ENCODE measurements at places on chromosomes 12 and 14.

DNA sequence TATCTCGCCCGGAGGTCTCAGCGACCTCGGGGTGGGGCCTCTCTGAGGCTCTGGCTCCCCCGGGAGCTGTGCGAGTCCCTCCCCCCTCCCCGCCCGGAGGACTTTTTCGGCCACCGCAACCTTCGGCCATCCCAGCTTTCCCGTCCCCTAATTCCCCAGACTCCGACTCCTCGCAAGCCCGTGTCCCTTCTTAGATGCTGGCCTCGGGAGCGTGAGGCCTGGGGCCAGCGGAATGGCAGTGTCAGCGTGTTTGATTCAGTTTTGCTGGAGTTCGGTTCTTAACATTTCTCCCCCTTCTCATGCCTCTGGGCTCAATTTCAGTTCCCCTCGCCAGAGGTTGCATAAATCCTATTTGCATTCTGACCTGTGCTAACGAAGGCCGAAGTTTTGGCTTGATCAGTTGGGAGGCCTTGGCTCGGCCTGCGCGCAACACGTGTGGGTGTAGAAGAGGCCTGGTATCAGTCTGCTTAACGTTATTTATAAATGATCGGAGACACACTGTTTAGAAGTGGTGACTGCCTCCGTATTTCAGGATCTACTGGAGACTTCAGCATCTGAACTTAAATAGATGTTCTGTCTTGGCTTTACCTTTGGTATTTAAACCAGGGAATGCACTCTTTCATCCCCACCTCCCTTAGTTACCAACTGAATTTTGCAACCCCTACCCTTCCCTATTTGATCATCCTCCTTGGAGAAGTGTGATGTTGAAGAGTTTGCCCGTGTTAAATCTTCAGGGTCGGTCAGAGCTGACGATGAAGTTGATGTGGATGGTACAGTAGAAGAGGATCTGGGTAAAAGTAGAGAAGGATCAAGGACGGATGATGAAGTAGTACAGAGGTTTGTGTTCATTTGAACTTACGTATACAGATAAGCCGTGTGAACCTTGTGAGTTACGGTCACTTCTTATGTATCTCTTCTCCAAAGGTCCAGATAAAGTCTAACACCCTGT is 851 bp downstream of the HSP90B1 start:
- DNase-seq = peak; percentile 25

DNA sequence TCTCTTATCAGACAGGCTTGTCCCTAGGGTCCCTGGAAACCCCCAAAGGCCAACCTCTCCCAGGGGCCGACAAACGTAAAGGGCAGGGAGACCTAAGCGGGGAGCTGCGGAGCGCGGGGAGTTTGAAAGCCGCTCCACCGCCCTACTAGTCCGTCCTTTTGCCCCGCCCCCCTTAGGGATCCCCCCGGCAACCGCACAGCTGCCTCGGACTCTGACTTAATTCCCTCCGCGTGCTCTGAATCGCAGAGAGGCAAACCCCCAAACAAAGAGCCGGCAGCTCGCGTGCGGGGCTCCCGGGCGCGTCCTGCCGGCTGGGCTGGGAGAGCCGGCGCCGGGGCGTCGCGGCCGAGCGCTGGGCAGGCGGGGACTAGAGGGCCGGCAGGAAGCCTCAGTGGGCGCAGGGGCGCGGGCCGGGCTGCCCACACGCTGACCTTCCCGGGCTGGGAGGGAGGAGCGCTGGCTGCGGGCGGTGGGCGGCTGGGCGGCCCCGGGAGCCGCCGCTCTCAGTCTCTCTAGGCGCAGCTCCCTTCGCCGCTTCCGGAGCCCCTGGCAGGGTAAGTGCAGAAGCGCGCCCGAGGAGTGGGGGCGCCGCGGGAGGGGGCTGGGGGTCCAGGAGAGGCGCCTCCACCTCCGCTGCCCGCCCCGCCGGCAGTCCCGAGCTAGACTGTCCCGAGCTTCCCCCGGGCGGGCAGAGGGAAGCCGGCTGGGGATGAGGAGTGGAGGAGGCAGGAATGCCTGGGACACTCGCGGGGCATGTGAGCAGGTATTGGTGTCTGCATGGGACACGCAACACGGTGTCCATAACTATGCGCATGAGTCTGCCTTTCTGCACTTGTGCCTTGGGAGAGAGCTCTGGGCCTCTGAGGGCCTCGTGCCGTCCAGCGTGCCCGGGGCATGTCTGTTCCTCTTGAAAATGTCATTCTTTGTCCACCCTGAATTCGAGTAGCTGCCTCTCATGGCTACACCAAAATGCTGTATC is at the start of gene TSPAN11:
TSPAN11 (plus strand) TSS at position 506 of the 979 bp plus-strand sequence. CDS start 27,244 bp downstream, outside the sequence.
- no peak for DNase-seq

- DNase-seq = no peak
Measured at GRCh38 chr12:28568704-28569103, 378.4 kb downstream of the CCDC91 start.

DNA sequence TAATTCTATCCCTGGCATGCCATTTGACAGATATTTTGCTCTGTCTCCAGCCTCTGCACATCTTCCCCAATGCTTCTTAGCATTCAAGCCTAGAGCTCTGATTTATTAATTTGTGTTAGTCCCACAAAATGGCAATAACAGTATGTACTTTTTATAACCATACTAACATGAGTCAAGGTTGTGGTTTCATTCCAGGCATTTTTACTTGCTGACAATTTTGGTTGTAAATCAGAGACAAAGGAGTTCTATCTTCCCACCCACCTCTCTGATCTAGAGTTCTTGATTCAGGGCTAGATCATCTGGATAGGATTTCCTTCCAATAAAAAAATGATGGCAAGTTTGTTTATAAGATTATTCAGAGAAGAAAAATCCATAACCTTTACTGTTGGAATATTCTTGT is 18.5 kb upstream of the CISTR start:
- no peak for DNase-seq

GRCh38 chr12:52149182-52149641 is 42.6 kb downstream of the KRT80 start:
- no peak for DNase-seq

GRCh38 chr12:104006929-104007328 is 41.3 kb downstream of the TDG start:
- DNase-seq = no peak

GRCh38 chr14:103562179-103562428 is 353 bp downstream of the BAG5 start:
- no peak for DNase-seq

- DNase-seq = no peak
Measured at GRCh38 chr14:59474172-59474571, 9.0 kb upstream of the GPR135 start.

- no peak for DNase-seq
Measured at GRCh38 chr14:102927346-102927877, 4.9 kb downstream of the AMN start.

GRCh38 chr12:14216405-14217294 is 148.8 kb upstream of the ATF7IP start:
- DNase-seq = no peak

GRCh38 chr14:71271166-71271945 is 364.1 kb downstream of the PCNX1 start:
- DNase-seq = no peak

- no peak for DNase-seq
Measured at GRCh38 chr14:37588667-37588955, 6.4 kb downstream of the FOXA1 start.

GRCh38 chr14:79482825-79483224 is 728.5 kb downstream of the DIO2 start:
- DNase-seq = no peak

DNA sequence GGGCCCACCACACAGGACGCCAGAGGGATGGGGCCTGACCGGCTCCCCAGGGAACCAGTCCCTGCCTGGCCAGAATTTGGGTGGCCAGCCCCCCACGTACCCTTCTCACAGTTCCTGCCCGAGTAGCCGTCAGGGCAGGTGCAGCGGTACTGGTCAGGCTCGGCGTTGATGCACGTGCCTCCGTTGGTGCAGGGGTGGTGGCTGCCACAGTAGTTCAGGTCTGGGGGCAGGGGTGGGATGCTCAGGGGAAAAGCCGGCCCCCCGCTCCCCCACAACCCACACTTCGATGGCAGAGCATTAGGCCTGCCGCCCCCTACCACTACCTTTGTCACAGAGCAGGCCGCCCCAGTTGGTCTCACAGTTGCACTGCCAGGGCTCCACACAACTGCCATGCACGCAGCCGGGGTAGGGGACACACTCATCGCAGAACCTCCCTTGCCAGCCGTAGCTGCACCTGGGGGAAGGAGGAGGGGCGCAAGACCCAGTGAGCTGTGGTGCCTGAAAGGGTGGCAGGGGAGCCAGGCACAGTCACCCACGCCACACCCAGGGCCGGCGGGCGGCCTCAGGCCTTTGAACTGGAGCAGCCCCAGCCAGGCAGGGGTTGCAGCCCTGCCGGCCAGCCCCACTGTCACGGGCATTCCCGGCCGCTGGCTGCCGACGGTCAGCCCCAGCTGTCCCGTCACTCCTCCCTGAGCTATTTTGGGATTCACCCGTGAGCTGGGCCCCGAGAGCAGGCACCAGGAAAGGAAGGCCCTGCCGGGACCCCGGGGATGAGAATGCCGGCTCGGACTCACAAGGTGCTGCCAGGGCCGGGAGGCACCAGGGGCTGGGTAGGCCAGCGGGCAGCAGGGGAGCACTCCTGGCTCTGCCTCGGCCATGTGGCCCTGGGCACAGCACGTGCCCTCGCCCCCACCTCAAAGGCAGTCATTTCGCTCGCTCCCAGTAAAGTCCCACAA is 16.5 kb downstream of the JAG2 start:
- no peak for DNase-seq

DNA sequence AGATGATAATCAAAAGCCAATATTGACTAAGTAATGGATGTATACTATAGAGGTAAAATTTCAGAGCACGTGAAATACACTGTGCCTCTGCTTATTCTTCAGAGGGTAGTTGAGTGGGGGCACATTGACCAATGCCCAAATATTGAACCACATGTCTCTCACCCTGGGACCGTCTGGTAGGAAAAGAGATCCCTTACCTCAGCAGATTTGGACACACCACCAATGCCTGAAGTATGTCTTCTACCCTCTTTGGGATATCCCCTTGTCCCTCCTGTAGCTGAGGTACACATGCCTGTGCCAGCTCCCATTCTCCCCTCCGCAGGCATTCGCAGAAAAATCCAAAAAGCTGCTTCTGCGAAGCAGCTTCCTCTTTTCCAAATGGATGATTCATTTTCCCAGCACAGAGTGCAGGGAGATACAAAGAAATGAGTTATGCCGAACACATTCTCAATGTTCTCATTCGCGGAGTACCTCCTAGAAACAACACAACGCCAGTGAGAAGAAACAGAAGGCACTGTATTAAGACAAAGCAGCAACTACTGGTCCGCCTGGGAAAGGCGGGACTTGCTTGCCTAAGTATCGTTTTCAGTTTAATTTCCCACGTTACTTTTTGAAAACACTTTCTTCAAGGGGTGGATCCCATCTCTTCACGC is 691 bp downstream of the ZFYVE26 start:
- DNase-seq = no peak

DNA sequence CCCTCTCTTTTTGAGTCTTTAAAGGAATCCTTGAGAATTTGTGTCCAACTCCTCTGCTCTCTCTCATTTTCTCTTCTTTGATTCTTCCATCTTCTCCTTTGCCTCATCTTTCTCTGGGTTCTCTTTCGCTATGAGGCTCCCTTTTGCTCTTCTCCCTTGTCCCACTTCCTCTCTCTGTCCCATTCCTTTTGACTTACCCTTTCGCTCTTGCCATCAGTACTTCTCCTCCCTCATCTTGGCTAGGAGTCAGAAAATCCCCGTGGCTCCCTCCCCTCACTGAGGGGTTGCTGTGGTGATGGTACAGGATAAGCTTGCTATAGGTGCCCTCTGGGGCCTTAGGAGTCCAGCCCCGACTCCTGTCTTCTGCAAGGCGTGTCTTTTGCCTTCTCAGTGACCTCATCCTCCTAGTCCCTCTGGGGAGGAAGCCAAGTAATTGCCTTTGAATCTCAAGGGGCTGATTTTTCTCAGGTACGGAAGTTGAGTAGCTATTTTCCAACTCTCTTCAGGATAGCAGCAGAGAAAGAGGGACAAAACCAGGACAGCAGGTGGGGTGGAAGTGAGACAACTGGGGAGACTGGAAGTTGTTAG is 6.4 kb downstream of the PDE1B start:
- DNase-seq = no peak

DNA sequence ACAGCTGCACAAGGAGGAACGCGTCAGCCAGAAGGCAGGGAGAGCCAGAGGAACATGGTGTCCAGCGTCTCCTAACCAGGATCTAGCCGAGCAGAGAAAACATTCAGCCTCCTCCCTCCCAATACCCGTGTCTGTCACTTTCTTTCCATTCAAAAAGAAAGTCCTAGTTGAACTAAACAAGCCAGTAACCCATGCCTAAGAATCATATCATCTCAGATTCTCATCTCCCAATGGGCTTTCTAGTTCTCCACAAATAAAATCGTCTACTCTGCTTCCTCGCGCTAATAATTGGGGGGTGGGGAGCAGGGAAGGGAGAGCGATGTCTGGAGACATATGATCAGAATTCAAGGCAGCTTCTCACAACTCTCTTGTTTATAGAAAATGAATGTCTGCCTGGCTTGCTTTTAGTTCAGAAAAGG is 7.4 kb downstream of the NKX2-1 start:
- no peak for DNase-seq

- DNase-seq = no peak
Measured at GRCh38 chr12:124564232-124564958, 3.0 kb downstream of the NCOR2 start.

GRCh38 chr12:122076743-122077495 is 1.6 kb upstream of the MLXIP start:
- no peak for DNase-seq

DNA sequence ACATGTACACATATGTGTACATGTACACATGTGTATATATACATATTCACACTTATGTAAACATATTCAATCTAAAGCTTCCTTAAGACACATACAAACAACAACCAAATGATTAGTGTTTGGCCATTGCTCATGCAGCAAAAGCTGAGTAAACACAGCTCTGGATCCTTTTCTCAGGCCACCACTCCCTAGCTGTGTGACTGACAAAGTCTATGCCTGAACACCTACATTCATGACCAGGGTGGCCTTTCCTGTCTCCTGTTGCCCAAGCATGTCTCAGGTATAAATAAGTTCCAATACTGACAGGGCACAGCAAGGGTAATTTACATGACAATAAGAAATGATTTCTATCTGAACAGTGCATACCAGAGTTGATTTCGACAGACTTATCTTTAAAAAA is 1.4 kb upstream of the PTPRO start:
- no peak for DNase-seq

GRCh38 chr12:95538656-95539055 is 12.6 kb downstream of the USP44 start:
- no peak for DNase-seq

GRCh38 chr12:65454115-65454787 is 175.8 kb downstream of the MSRB3 start:
- no peak for DNase-seq

DNA sequence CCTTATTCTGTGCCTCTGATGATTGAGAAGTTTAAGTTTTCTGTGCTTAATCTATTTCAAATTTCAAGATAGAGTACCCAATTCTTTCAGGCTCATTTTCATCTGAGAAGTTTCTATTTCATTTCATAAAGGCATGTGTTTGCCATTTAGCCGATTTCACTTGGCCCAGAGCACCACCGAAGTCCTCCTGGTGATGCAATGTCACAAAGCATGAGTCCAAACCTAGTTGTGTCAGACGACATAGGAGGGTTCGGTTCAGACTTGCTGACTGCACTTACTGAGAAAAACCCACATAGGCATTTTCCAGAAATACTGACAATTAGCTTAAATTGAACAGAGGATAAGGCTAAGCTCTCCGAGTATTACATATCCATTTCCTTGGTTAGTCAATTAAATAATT is 152.4 kb upstream of the FAR2 start:
- no peak for DNase-seq
